Stimulated activated memory B cell treated with anti-CD40 and anti-IgM and Interleukin-4, amounts not matched to agents 10 μg/mL and 1 μg/mL and 100 μg/mL, for 72 hours (primary cell): ENCODE measurements at places on chromosomes 1 and 21.
A peak's percentile ranks its signal among the peaks of the same experiment; 100 is the strongest.

DNA sequence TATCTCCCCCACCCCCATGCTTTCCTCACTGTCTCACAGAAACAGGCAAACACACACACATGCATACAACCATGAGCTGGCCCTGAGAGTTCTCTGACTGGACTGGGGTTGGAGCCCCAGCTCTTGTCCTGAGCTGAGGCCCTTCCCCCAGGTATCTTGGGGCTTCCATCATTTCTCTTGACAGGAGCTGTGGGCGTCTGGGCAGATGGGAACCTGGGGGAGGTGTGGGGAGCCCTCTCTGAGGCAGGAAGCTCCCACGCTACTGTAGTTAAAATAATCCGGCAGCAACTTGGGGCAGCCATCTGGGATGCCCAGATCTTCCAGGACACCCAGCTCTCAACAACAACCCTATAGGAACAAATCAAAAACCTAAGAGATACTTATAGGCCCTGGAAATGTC, 2.7 kb upstream of the KIF21B start:
- ATAC-seq: no peak

DNA sequence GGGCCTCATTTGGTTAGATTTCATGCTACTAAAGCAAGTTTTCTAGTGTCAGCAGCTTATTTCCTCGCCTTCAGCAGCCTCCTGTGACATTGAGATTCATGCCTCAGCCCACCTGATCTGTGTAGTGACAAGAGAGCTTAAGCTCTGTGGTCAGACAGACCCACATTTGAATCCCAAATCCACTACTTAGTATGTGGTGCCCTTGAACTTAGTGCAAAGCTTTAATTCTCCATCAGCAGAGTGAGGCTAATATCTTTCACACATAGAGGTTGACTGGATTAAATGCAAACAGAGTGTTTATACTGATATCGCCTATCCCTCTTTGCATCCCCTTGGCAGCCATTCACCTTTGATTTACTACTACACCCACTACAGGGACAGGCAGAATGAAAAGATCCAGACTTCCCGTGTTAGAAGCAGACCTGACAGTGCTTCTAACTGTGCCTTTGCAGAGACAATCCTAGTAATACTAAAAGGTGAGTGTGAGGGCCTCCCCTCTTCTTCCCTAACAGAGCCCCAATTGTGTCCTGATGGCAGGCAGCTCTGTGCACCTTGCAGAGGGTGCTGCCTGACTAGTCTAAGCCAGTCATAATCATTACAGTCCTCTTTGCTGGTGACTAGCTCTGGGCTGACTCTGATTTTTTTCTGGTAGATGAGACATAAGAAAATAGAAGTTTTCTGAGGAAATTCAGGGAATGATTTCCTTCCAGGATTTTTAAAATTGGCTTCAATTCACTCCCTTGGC, 264.0 kb downstream of the CTH start:
- no peak for ATAC-seq

DNA sequence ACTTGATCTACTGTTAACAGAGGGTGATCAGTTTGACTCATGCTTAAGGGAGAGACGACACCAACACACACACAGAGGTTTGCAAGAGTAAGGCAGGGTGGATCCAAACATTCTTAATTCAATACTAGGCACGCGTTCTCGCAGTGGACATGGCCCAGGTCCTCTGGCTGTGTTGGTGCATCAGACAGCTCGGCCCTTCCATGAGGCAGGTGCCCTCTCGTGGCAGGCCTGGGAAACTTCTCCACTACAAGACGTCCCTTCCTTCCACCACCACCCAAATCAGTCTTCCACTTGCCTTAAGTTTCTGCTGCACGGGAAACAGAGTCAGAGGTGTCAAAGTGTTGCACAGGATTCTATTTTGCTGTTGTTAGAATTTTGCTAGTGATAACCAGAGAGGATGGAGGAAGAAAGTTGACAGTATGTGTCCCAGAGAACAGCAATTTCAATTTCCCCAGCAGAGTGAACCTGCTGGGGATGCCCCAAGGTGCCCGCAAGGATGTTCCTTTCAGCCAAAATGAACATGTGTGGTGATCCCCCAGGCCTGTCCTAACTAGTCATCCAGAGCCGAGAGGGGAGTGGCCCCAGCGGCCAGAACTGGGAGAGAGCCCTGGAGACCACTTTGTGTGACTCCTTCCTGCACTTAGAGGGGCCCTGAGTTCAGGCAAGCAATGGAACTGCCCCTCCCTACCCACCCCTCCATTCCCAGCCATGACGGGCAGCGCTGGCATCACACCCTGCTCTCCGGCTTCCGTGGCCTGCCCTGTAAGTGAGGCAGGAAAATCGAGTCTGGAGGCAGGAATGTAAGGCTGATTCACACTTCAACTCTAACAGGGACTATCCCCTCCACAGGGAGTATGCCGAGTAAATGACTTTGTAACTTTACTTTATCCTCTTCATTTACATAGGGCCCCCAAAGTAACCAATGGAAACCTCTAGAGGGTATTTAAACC, 34.8 kb downstream of the MX1 start:
- ATAC-seq: peak; percentile 68

DNA sequence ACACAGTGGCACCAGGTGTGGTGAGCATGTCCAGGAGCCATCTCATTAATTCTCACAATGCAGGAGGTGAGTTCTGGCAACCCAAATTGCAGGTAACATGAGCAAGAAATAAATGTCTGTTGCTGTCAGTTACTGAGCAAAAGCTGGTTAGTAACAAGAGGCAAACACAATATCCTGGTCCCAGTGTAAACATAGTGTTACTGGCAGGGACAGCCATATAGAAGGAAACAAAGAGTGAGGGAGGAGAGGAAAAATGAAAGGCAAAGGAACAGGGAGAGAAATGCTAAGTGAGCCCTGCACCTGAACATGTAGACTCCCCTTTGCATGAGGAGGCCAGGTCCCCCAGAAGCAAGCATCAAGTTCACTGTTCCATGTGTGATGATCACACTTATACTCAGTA, 203.6 kb downstream of the TRABD2B start:
- no peak for ATAC-seq

GRCh38 chr1:116966791-116967190, 34.8 kb upstream of the CD101 start:
- ATAC-seq: no peak
